ENCODE measurements at places on chromosomes 1 and 21.

DNA sequence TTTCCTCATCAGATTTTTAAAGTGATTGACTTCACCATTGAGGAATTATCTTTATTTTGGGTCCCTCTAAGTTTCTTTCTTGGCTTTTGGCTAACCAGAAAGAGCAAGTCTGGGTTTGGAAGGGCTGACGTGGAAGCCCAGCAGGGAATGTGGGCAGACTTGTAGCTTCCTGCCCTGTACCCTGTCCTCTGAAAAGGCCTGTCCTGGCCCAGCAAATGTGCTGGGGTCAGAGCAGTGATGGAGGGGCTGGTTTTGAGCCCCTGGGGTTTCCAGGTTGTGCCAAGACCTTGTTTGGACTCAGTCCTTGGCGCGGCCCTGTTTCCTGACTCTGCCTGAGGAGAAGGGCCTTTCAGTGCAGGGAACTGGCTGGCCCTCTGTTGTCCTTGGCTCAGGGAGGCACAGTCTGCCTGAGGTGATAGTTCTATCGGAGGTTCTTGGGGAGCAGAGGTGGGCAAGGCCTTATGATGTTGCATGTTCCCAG, 72.1 kb downstream of the UCK2 start:
- H3K4me1 ChIP-seq, result peaks cover 11% of the 10 kb centered on the region
- H3K27me3 ChIP-seq, result no peaks in the 10 kb centered on the region
- peaks cover 54% of the 10 kb centered on the region for H3K36me3 ChIP-seq
- no peak for DNase-seq
- no peak overlapping the region for H3K4me3 ChIP-seq

- peaks cover 27% of the 10 kb centered on the region for H3K4me1 ChIP-seq
- no peak overlapping the region for H3K27ac ChIP-seq
- peaks cover 24% of the 10 kb centered on the region for H3K36me3 ChIP-seq
- no peak for DNase-seq
- H3K27me3 ChIP-seq, result peaks cover 2% of the 10 kb centered on the region
Measured at GRCh38 chr1:181086926-181087325, 1.6 kb upstream of the IER5 start.

DNA sequence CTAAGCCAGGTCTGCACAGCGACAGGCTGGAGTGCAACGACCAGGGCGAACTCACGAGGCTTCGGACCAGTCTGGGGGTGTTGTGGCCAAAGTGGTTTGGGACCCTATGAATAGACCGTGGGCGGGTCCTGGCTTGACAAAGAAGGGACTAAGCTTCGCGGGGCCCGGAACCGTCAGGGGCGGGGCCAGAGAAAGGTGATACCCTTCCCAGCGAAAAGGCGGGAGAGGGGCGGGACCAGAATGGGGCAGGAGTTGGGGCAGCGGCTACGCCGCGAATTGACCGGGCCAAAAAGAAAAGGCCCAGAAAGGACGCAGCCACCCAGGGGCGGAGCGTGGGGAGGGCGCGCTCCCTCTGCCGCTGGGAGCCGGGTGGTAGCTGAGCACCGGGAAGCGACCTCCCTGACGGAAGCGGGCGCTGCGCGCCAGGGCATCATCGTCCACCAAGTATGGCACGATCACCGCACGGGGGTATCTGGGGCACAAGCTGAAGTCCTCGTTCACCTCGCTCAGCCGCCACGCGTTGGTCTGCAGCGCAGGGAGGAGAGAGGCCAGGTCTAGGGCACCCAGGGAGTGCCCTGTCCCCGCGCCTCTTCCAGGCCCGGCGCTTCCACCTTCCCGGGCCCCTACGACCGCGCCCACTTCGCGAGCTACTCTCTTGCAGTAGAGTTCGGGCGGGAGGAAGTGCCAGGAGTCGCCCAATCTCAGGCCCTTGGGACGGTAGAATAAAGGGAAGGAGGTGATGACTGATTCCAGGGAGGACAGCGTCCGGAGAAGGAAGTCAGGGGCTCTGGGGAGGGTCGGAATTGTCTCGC, 6.7 kb upstream of the FAM167B start:
- H3K36me3 ChIP-seq, result no peaks in the 10 kb centered on the region
- H3K27me3 ChIP-seq, result no peaks in the 10 kb centered on the region
- peak; percentile 71 for DNase-seq
- peak overlapping the region; percentile 78 for H3K4me3 ChIP-seq
- no peak overlapping the region for H3K27ac ChIP-seq

DNA sequence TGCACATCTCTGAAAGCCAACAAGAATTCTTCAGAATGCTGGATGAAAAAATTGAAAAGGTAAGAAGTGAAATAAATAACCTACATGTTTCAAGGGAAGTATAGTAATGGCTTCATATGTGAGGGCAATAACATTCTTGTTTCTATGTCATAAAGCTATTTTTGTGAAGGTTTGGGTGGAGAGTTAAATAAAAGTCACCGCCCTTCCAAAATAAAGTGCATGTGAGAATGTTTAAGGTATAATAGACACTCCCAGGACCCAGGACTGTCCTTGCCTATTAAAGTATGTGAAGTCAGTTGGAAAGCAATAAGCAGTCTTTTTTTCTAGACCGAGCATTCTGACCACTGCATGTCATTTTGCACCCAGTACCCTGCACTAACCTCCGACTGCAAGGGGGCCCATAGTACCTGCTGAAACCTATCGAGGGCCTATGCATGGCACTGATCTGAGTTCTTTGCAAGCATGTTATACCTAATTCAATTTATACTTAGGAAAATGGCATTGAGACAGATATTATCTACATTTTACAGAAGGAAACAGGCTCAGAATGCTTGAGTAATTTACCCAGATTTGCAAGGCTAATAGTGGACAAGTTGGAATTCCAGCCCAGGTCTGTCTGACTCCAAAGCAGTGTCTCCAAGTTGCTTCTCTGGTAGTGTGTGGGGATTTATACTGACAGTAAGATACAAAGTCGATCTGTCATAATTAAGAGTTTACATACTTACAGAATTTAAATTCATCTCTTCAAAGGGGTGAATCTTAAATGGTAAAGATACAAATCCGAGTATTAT, 156.1 kb downstream of the EDEM3 start:
- no peaks in the 10 kb centered on the region for H3K27me3 ChIP-seq
- no peak for DNase-seq
- H3K4me3 ChIP-seq, result no peak overlapping the region
- H3K27ac ChIP-seq, result no peak overlapping the region
- no peaks in the 10 kb centered on the region for H3K36me3 ChIP-seq

DNA sequence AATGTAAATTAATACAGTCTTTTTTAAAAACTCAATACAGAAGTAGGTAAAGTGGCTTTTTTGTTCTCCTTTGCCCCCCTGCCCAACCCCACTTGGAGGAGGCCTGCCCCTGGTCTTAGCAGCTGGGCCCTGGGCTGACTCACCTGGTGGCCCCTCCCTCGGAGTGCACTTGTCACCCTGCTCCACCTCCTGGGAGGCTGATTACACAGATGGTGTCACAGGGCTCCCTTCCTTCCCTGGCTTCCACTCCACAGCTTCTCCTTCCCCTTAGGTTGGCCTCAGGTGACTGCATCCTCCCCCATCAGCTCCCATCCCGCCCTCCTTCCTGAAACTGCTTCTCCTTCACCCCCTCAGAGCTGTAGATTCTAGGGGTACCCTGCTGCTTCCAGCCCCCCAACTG, 11.7 kb upstream of the CAPN9 start:
- H3K27ac ChIP-seq, result no peak overlapping the region
- H3K36me3 ChIP-seq, result no peaks in the 10 kb centered on the region
- no peak for DNase-seq

- no peak for DNase-seq
- H3K27ac ChIP-seq, result no peak overlapping the region
- H3K36me3 ChIP-seq, result no peaks in the 10 kb centered on the region
- peaks cover 7% of the 10 kb centered on the region for H3K4me1 ChIP-seq
- H3K4me3 ChIP-seq, result no peak overlapping the region
Measured at GRCh38 chr1:117638759-117639158, 32.9 kb downstream of the TENT5C start.

- no peak overlapping the region for H3K27ac ChIP-seq
- no peaks in the 10 kb centered on the region for H3K36me3 ChIP-seq
- no peaks in the 10 kb centered on the region for H3K4me1 ChIP-seq
- no peak for DNase-seq
- peaks cover 20% of the 10 kb centered on the region for H3K27me3 ChIP-seq
- no peak overlapping the region for H3K4me3 ChIP-seq
Measured at GRCh38 chr1:17925290-17926237, 170.4 kb downstream of the ACTL8 start.

GRCh38 chr1:236465959-236466303, 57.9 kb upstream of the LGALS8 start:
- H3K27ac ChIP-seq, result no peak overlapping the region
- H3K27me3 ChIP-seq, result peaks cover 22% of the 10 kb centered on the region

DNA sequence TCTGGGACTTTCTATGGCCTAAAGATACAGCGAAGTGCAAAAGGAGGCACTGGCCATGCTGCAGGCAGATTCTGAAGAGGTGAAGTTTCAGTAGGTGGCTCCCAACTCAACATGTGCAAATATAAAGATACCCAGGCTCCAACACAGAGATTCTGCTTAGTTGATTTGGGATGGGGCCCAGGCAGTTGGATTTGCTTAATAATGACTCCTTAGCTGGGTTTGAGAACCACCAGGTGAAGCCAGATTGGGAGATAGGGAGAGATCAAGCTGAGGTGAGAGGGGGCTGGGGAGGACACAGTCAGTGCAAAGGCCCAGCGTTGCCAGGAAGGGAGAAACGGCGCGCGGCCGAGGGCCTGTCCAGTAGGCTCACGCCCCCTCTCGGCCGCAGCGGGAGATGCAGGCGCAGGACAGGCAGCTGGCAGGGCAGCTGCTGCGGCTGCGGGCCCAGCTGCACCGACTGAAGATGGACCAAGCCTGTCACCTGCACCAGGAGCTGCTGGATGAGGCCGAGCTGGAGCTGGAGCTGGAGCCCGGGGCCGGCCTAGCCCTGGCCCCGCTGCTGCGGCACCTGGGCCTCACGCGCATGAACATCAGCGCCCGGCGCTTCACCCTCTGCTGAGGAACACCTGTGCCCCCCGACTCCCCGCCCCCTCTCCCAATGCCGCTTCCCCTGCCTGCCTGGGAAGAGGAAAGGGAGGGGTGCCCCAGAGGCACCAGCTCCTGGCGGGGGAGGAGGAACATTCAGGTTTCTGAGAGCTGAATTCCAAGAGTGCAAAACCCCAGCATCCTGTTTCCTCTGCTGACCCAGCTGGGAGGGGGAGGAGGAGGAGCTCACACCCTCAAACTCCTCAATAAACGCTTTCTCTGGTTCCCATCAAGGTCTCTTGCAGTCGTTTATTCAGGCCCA, 1.2 kb downstream of the FAM167B start:
- DNase-seq, result peak; percentile 89
- peaks cover 19% of the 10 kb centered on the region for H3K36me3 ChIP-seq
- no peaks in the 10 kb centered on the region for H3K27me3 ChIP-seq

DNA sequence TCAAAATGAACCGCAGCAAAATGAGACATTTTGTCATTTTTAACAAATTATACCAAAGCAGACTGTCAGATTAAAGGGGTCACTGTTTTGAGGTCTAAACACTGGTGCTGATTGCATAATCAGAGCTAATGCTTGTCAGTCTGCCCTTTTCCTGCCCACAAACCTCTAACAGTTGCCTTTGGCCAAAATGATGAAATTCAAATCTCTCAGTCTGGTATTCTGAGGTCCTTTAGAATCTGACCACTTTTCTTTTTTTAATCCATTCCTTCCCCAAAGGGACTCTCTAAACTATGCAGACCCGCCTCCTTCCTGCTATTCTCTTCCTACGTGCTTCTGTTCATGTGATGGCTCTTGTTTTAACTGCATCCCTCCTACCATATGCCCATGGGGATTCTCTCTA, 145.2 kb upstream of the SPATA6 start:
- H3K4me3 ChIP-seq, result no peak overlapping the region
- no peaks in the 10 kb centered on the region for H3K27me3 ChIP-seq
- no peak overlapping the region for H3K27ac ChIP-seq
- DNase-seq, result no peak

DNA sequence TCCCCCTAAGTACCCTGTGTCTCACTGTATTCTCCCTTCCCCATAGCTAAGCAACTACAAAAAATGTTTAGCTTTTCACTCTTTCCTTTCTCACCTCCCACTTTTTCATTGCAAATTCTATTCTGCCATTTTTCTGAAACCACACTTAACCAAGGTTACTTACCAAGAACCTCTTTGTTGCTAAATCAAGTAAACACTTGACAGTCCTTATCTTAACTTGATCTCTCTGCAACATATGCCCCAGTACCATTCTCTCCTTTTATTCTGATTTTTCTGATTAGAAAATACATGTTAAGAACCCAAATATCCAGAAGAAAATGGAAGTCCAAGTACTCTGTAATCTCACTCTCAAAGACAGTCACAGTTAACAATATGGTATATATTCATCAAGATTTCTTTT, 16.0 kb downstream of the EVI5 start:
- no peak overlapping the region for H3K4me3 ChIP-seq
- DNase-seq, result no peak
- no peaks in the 10 kb centered on the region for H3K36me3 ChIP-seq
- no peak overlapping the region for H3K27ac ChIP-seq
- H3K27me3 ChIP-seq, result peaks cover 10% of the 10 kb centered on the region

DNA sequence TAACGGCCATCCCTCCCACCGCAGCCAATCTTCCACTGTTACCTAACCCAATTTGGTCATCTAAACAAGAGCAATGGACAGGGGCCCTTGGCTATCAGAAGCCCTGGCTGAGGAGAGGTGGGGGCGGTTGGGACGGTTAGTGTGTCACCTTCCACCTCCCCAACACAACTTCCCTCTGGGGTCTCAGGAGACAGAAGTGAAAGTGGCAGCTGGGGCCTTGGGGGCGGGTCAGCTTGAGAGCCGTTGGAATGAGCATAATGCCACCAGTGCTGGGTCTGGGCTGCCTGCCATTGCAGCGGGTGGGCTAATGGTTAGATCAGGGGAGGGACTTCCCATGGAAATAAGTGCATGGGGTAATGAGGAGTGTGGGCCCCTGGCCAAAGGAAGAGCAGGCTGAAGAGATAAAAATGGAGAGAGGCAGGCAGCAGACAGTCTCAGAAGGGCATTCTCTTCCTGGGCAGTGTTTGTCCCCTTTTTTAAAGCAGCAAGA, 7.9 kb downstream of the MEF2D start:
- H3K27ac ChIP-seq, result peak overlapping the region; percentile 23
- peaks cover 98% of the 10 kb centered on the region for H3K4me1 ChIP-seq
- H3K4me3 ChIP-seq, result peak overlapping the region; percentile 0
- H3K27me3 ChIP-seq, result no peaks in the 10 kb centered on the region
- H3K36me3 ChIP-seq, result peaks cover 1% of the 10 kb centered on the region
- no peak for DNase-seq

DNA sequence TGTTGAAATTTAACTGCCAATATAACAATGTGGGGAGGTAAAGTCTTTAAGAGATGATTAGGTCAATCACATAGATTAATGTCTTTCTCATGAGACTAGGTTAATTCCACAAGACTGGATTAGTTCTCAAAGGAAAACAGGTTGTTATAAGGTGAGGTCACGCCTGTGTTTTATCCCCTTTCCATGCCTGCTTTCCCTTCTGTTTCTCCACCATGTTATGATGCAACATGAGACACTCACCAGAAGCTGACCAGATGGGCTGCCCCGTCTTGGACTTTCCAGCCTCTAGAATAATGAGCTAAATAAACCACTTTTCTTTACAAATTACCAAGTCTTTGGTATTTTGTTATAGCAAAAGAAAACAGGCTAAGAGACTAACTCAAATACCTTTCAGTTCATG, 70.8 kb downstream of the DDAH1 start:
- no peak for DNase-seq
- no peaks in the 10 kb centered on the region for H3K36me3 ChIP-seq
- no peak overlapping the region for H3K27ac ChIP-seq

Data from activated CD4-positive, alpha-beta memory T cell treated with anti-CD3 and anti-CD28 coated beads for 36 hours (primary cell).